D341Med (cell line): ENCODE measurements at places on chromosomes 5 and 9.

- no peak for DNase-seq
Observed at GRCh38 chr5:158265931-158266700, 407.2 kb upstream of the CLINT1 start.

DNA sequence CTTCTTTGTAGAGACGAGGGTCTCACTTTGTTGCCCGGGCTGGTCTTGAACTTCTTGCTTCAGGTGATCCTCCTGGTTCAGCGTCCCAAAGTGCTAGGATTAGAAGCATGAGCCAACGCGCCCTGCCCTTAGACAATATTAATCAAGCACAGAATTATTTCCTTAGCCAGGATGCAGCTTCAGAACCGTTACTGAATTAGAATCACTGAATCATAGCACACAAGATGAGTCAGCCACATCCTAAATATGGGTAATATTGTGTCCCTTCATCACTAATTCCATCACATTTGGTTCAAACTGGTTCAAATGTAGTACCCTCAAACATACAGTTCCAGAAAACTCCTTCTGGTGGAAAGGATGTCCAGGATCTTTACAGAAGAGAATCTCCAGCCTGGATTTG, 82.7 kb downstream of the BNC2 start:
- DNase-seq, result no peak

- no peak for DNase-seq
Observed at GRCh38 chr5:129356846-129357245, 103.3 kb upstream of the ADAMTS19 start.

GRCh38 chr5:83281658-83282057, 189.9 kb upstream of the VCAN start:
- DNase-seq, result no peak

DNA sequence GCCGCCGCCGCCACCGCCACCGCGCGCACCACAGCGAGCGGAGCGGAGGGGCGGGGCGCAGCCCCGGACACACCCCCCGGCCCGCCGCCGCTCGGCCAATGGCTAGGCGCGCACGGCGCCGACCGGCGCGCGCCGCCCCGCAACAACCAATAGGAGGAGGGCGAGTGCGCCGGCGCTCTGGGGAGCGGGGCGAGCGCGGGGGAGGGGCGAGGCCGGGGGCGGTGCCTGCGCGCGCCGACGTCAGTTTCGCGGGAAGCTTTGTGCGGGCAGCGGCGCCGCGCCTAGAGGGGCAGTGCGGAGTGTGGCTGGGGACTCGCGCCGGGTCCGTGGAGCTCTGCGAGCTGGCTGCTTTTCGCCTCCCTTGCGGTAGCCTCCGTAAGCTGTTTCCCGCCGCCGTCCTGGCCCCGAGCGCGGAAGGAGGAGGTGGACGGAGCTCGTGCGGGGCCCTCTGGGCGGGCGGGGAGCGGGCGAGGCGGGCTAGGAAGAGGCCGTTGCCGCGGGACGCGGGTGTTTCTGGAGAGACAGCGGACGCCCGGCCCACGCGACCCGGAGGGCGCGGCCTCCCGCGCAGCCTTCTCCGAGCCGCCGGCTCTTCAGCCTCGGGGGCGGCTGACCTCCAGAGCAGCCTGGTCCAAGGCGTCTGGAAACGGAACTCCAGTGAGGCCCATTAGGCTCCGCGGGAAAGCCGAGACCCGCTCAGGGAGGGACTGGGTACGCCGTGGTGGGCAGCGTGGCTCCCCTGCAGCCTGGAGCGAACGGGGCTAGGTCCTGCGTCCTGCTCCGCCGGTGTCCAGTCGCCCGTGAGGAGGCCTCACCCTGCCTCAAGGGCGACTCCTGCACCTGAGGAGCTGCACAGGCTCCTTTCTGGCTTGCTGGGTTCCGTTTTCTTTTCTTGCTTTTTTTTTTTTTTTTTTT, at the start of gene ZMYND19:
ZMYND19 (minus strand) TSS at position 44 of the 915 bp plus-strand sequence. CDS start 249 bp downstream, outside the sequence.
- peak; percentile 100 for DNase-seq
